ENCODE measurements at places on chromosomes 4 and X.

- no peak for DNase-seq
Observed at GRCh38 chrX:47501226-47502074, 18.4 kb upstream of the ZNF41 start.

DNA sequence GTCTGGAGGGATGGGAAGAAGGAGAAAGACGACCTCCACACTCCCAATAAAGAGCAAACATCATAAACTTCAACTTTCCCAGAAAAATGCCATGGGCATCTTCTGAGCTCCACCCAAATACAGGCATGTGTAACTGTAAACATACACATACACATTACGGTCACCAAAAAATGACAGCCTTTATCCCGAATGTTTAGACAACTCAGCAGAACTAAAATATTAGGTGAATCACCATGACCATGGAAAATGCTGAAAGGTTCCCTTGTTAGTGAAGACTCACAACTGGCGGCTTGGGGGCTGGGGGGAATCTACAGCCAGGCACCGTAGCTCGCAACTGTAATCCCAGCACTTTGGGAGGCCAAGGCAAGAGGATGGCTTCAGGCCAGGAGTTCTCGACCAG is 33.0 kb downstream of the PRKX start:
- DNase-seq: no peak

- no peak for DNase-seq
Observed at GRCh38 chrX:18422325-18422724, 3.1 kb upstream of the CDKL5 start.

DNA sequence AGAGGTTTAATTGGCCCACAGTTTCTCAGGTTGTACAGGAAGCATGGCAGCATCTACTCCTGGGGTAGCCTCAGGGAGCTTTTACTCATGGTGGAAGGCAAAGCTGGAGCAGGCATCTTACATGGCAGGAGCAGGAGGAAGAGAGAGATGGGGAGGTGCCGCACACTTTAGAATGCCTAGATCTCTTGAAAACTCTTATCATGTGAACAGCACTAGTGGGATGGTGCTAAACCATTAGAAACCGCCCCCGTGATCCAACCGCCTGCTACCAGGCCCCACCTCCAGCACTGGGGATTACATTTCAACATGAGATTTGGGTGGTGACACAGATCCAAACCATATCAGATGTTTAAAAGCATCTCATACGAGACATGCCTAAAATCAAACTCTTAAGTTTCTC is 41.6 kb upstream of the SCOC start:
- DNase-seq: no peak

DNA sequence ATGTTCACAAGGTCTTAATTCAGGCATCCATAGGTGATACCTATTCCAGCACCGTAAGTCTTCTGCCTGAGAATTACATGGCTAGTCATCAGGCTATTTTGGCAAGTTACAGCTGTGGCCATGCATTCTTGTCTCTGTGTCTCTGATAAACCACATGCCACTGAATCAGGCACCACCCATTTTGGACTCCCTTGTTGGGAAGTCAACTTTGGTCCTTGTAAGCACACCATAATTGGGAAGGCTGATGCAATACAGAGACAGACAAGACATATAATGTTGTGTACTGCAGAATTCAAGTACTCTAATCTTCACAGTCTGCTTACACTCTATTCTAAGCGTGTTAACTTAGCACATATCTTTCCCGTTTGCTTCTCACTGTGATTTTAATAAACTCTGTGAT is 483.7 kb upstream of the FTHL17 start:
- DNase-seq: no peak

All from chondrocyte (in vitro differentiated cells).